ENCODE measurements at places on chromosomes 1 and 21.

GRCh38 chr1:178267646-178268094 is 173.8 kb downstream of the RASAL2 start:
- no peak for DNase-seq

- no peak for DNase-seq
Measured at GRCh38 chr21:43741423-43742096, 22.6 kb downstream of the PDXK start.

DNA sequence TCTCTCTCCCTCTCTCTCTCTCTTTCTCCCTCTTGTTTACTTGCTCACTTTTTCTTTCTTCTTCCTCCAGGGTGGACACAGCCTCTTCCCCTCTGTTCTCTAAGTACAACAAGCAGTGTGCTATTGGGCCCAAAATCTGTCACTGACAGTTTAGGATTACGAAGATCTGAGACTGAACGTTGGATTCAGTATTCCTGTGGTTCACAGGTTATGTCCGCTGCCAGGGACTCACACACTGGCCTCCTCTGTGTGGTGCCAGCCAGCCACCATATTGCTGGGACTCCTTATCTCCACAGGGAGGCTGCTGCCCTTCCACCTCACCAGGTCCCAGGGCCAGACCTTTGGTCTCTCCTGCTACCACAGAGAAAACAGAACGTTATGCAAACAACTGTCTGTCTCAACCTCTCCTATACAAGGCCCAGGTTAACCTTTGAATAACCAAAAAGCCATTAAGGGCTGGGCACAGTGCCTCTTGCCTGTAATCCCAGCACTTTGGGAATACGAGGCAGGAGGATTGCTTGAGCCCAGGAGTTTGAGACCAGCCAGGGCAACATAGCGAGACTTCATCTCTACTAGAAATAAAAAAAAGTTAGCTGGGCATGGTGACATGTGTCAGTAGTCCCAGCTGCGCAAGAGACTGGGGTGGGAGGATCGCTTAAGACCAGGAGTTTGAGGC is 171.9 kb upstream of the RAB4A start:
- DNase-seq: no peak

DNA sequence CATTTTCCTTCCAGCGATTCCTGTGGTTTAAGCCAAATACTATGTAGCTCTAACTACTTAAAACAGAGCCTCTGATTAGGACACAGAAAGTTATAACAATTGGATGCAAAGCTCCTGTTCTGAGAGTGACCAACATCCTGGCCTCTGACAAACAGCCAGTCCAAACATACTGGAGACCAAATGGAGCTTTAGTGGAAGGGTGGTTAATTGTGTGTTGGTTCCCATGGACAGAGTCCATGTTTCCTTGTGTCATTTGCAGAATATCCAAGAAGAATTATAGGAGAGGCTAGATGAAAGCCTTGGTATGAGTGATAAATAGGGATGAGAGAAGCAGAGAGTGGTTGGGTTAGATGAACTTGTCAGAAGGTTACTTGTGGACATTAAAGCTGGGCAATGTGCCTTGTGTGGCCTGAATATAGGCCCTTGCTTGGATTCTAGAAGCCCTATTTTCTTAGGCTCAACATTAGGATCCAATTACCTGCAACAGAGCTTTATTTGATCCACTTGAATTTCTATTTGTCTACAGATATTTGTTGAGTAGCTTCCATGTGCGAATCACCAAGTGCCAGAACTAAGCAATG is 180.5 kb upstream of the GORAB start:
- DNase-seq: no peak

DNA sequence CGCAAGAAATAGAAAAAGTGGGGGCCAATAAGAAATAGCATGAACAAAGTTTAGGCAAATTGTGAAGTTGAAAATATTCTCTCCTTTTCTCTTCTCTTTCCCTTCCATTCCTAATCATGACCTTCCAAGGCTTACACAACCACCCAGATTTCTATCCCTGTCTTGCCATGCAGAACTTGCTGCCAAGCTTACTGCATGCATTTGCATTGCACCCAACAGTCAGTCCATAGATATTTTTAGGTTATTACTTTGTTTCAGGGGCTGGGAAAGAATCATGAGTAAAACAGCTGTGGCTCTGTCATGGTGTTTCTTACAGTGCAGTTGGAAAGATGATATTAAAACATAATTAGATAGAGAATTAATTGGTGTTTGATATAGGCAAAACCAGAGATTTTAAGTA is 219.4 kb downstream of the PTGER3 start:
- no peak for DNase-seq

- no peak for DNase-seq
Measured at GRCh38 chr1:37288900-37289299, 185.5 kb upstream of the ZC3H12A start.

GRCh38 chr1:48039088-48040054 is 42.2 kb upstream of the TRABD2B start:
- DNase-seq: no peak

- DNase-seq: no peak
Measured at GRCh38 chr1:216458812-216459211, 35.6 kb upstream of the USH2A start.

DNA sequence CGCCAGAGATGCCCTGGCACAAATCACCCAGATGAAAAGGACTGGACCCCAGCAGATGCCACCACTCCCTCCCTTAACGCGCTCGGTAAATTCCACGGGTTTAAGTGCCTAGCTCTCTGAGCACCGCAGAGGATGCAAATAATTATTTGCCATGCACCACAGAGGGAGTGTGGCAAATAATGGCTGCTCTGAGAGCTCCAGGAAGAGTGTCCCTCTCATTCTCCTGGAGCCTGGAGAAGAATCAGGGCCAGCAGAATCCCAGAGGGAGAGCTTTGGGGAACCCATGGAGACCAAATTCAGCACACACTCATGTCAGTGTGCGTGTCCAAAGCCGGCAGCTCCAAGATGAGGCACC is 667 bp downstream of the HHIPL2 start:
- DNase-seq: no peak

GRCh38 chr1:202275061-202275770 is 66.5 kb downstream of the UBE2T start:
- DNase-seq: no peak

DNA sequence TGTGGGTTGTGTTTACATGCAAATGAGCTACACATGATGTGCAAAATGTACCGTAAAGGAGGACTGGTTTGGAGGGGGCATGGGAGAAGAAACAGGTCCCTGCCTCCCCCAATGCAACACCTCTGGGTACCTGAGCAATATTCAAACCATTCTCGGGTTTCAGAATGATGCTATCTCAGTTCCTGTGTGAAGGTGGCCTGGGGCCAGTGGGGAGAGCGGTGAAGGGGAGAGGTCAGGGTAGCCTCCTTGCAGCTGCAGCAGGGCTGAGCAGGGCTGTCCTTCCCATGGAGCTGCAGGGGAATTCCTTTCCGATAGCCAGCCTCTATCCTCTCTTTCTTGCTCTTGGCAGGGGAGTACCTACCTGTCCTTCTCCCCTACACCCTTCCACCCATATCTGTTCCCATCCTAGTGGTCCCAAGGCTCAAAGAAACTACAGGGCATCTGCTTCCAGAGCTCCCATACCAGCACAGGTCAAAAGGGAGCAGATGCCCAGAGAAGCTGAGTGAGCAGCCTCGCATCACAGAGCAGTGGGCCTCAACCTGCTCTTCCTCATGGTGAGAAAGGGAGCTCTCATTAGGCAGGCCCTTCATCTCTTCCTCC is 11.9 kb downstream of the MEF2D start:
- no peak for DNase-seq

DNA sequence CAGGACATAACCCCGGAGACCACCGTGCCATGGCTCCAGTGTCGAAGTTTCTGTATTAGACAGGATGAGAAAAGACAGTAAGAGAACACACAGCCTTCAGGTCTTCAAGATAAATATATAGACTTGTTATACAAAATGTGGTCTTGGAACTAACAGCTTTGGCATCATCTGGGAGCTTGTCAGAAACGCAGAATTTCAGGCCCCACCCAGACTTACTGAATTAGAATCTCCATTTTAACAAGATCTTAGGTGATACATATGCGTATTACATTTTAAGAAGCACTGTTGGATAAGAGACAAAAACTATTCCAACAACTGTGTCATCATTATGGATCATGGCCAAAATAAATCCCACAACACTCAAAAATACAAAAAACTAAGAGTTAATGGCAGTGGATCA is 239.3 kb downstream of the ASTN1 start:
- no peak for DNase-seq

- DNase-seq: no peak
Measured at GRCh38 chr1:38327559-38327973, 281.0 kb upstream of the POU3F1 start.

DNA sequence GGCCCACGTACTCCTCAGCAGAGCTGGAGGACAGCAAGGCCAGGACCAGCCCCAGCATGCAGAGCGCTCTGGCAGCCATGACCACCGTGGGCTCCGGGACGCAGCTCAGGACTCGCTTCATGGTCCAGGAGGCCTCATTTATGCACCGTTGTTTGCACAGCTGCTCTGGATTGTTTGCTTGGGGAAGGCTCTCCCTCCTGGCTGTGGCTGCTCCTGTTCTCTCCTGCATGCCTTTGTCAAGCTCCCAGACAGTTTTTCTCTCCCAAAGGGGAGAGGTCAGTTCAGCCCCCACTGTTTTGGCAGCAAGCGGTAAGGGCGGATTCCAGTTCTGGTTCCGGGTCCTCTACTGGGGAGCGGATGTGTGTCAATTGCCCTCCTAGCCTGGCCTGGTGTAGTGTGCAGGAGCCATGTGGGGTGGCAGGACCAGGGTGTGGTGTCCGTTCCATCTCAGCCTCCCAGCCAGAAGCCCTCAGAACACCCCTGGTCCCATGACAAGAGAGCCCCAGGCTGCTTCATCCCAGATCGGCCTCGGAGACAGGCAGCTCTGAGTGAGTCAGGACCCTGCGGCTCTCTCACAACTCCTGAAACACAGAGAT is at the start of gene TFF3:
Gene TFF3, minus strand, starts transcription at position 114 of the 596 bp plus-strand sequence. Its CDS starts 35 bp downstream, at position 79.
- no peak for DNase-seq

DNA sequence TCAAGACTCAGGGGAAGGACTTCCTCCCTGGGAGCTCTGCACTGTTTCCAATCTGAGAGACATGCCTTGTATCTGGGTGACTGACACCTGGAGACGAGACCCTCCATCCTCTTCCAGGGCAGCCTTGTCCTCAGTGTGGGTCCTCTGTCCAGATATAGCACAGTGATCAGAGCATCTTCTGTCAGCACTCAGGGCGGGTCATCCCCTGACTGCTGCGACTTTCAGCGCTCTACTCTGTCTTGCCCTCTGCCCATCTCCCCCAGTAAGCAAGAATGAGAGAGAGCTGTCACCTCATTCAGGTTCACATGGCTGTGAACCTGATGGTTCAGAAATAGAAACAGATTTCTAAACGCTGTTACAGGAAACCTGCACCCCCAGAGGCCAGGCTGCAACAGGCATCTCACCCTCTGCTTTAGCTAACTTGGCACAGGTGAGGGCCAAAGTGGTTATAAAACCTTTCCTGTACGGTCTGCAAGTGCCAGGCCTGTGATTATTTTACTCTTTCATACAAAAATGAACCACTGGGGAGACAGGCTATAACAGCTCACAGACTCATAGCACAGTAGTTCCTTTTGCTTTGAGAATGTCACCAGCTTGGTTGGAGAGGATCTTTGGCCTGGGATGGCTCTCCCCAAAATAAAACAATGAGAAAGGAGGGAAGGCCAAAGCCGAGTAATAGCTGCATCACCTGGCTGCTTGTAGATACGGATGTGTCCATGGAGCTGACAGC is 11.4 kb upstream of the TENT5C start:
- DNase-seq: no peak

- DNase-seq: no peak
Measured at GRCh38 chr1:29669912-29670311, 433.6 kb downstream of the PTPRU start.

GRCh38 chr1:41122851-41123518 is 101.5 kb upstream of the SLFNL1 start:
- DNase-seq: peak; percentile 25

DNA sequence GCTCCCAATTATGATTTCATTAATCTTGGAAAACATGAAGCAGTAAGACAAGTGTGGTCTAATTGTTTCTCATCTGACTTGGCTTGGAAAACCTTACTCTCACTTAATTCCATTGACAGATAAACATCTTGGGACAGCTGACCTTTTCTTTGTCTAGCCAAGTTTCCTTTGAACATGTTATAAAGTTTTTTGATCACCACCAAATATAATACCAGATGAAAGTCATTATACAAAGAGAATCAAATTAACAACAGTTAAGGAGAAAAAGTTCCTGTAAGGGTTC is 50.2 kb downstream of the ALG14 start:
- DNase-seq: no peak

DNA sequence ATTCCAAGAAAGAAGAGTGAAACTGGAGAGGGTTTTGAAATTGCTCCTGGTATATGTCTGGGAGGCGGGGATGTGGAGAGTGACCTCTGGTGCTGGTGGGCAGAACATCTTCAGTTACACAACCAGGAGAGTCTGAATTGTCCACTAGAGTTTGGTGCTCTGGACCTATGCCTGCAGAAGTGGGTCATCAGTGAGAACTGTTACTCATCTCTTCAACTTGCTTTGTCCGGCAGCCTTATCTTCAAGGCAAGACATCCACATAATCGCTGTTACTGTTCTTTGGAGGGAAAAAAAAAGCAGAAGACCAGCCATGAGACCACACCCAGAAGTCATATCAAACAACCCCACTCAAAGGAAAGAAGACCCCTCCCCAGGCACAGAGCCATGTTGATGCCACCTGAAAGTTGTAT is 14.9 kb downstream of the SH2D1B start:
- DNase-seq: no peak

GRCh38 chr1:41525891-41526587 is 41.6 kb upstream of the EDN2 start:
- no peak for DNase-seq

GRCh38 chr1:89706700-89707012 is 73.7 kb downstream of the LRRC8C start:
- DNase-seq: no peak

- no peak for DNase-seq
Measured at GRCh38 chr1:174448974-174449373, 1.2 kb downstream of the GPR52 start.

DNA sequence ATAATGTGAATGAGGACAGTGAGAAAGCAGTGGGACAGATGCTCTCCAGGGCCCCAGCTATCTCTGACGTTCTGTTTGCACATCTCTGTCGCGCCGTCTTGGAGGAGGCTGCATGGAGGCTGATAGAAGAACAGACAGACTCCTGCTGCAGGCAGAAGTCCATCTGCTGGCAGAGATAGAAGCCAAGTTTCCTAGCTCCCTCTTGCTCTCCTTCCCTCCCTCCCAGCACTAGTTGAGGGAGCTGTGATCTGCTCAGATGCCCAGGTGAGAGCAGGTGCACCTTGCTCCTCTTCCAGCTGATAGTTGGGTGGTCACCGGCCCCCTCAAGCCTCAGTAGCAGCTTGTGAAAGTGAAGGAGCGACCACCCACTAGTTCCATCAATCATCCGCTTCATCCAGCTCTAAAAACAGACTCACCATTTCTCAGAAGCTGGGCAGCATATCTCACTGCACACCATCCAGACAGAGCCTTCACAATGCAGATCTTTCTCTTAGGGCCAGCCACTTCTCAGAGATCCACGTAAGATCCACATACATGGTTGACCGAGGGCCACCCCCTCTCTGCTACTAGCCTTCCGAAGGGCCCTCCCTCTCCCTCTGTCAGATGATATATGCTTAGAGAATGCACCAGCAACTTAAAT is 12.9 kb downstream of the LRRN2 start:
- no peak for DNase-seq

Measured in DND-41 (cell line).